Kidney glomerular epithelial cell (primary cell): ENCODE measurements at places on chromosomes 3 and 15.

DNA sequence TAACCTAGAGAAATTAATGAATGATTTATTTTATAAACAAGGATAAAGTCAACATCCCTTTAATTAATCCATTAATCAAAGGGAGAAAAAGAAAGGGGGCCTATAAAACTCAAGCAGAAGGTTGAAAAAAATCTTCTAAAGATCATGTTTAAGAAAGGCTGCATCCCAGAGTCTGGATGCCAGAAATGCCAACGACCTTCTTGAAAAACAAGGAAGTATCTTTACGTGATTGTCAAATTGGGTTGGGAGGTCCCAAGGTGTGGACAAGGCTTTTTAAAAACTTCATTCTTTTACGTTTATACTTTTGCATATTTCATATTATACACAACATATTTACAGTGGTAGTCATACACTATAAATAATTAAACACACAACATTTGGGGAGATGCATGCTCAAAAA lies 1.6 kb downstream of the GOLGB1 start:
- no peak for DNase-seq

DNA sequence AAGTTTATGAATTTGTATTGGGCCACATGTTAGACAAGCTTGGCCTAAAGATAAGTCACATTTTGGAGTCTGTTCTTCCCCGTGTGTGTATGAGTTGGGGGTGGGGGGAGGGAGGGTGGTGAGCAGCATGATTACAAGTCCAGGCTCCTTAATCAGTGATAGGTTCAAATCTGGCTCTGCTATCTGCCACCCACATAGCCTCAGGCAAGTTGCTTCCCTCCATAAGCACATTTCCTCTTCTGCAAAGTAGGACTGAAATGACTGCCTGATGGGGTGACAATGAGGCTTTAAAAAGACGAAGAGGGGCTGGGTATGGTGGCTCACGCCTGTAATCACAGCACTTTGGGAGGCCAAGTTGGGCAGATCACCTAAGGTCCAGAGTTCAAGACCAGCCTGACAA lies 1.1 kb upstream of the SPATA12 start:
- no peak for DNase-seq

- DNase-seq: no peak
Measured at GRCh38 chr3:65344444-65344843, 656.6 kb upstream of the ADAMTS9 start.

DNA sequence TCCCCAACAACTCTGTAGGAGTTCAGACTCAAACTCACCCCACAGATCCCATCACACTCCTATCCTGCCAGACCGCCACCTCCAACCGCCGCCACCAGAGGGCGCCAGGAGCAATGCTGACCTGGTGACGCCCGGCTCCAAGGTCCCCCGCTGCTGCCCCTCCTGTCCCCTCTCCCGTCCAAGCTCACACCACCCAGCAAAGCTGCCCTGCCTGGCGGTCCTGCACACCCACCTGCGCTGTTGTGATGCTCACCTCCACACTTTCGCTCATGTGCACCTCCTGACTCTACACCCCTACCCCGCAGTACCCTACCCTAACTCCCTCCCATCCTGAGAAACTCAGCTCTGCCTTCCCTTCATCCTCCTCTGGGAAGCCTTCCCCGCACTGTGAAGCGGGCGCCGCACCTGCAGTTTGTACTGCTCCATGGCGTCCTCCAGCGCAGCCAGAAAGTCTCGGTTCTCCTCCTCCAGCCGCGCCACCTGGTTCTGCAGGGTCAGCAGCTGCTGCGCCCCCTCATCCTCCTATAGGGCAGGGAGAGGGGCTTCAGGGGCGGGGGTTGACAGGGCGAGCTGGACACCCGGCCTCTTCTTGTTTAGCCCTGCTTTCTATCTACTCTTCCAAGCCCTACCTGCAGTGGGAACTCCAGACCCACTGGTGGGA lies 7.9 kb downstream of the KIF7 start:
- DNase-seq: peak; percentile 41

DNA sequence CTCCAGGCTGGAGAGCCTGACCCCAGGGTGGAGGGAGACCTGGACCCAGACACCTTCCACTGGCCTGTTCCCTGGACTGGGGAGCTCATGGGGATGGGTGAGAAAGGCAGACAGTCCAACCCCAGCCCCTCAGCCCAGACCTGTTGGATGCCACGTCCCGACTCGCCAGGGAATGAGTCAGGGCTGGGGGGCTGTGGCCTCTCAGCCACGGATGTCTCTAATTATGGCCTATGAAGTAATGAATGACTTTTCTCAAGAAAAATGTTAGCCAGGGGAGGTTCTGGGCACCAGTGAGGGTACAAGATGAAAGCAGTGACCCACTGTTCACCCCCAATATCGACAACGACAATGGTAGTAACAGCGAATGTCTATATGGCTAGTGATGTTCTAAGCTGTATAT lies 107.0 kb upstream of the RPL32 start:
- DNase-seq: no peak

GRCh38 chr3:182609575-182610156 lies 183.6 kb upstream of the ATP11B start:
- peak; percentile 58 for DNase-seq
